ENCODE measurements at places on chromosomes 12 and 14.
A peak's percentile ranks its signal among the peaks of the same experiment; 100 is the strongest.

DNA sequence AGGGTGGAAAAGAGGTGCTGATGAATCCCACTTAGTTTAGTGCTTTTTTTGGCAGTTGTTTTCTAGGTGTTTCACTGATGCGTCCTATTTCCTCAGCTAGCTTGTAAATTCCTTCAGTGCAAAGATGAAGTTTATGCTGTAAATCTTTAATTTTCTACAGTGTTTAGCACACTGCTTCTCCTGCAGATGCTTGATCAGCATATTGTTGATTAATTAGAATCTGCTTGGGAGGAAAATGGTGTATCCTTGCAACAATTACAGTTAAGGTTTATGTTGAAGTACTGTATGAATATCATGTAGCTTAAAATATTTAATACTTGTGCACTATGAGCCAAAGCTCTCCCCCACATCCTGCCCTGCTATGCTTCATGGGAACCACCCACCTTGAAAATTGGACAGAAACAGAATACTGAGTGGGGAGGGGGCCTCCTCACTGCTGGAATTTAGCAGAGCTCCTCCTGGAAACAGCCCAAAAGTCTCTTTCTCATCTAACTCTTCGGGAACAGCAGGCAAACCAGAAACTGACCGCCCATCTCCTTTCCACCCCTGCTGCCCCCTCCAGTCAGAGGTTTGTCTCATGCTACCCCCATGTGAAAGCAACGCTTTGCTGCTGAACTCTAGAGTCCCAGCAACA lies 20.3 kb upstream of the DHRS4 start:
- DNase-seq: no peak

GRCh38 chr12:131950182-131950913 lies 606 bp downstream of the EP400 start:
- no peak for DNase-seq

DNA sequence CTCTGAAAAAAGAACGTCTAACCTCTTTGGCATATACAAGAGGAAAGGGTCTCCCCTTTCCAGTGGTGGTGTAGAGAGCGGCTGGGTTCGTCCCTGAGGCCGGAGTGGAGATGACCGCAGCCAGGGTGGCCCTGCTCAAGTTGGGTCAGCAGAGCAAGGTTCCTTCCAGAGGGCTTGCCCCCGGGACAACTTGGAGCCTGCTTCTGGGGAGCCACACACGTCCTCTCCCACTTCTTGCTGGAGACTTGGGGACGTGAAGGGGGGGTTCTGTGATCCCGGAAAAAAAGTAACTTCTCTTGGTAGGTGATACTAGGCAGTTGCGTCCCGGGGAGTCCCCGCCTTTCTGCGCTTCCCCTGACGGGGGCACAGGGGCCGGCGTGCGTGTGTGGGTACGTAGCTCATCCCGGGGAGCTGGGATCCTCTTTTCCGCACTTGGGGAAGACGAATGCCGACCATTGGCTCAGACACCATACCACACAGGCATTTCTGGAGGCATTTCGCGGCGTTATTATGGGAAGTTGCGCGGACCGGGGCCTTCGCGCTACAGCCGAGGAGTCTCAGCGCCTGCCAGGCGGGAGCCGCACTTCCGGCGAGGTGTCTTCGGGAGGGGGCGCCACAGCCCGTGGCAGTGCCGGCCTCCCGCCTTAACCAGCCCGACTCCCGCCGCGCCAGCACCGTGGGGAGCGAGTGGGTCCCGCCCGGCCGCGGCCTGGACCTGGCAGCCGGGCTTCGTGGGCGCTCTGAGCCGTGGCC lies 14.8 kb upstream of the PAX9 start:
- no peak for DNase-seq

DNA sequence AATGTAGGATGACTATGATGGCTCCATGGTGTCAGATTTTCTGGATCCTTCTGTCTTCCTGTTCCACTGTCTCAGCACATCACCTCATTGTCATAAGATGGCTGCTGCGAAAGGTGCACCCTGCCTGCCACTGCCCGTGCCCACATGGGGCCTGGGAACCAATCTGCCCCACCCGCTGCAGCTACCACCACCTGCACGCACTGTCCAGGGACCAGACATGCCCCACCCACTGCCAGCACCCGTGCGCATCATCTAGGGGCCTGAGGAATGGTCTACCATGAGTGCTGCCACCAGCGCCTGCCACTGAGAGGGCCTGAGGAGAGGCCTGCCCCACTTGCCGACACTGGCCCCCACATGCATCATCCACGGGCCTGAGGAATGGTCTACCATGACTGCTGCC lies 23.8 kb downstream of the CYP46A1 start:
- DNase-seq: no peak

DNA sequence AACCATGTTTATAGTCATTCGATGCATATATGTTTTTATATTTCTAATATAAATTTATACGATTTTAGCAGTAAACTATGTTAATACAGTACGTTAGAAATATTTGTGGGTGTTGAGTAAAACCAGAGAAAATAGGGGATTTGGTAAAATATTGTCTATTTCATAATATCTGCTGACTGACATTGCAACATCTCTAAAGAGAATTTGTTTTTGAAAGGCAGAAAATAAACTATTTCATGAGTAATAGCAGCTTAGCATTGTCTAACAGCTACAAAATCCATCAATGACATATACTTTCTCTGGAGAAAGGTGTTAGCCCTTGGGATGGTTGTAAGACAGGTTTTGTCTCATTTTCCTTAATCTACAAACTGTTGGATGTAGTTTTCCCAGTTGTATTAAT lies 144.9 kb downstream of the PDE3A start:
- no peak for DNase-seq

GRCh38 chr14:29643433-29644211 lies 284.0 kb downstream of the PRKD1 start:
- DNase-seq: no peak

GRCh38 chr14:81006266-81006665 lies 50.8 kb downstream of the TSHR start:
- no peak for DNase-seq

- no peak for DNase-seq
Measured at GRCh38 chr12:93968536-93969285, 179.7 kb upstream of the PLXNC1 start.

DNA sequence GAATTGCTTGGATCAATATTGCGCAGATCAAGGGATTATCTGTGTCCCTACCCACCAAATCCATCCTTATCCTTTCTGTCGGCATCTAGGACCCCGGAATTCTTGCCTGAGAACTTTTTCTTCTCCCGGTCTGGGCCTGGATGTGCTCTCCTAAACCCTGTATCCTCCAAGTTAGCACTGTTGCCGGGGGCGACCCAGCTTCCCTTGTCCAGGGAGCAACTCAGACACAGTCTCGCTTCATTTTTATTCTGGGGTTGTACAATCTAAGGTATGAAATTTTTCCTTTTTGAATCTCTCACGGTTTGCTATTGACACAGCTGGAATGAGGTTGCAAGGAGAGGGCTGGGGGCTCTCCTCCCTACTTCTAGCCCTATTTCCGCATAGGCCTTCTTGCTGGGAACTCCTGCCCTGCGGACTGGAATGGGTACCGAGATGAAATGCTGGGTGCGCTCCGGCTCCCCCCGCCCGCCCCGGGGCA lies 403 bp upstream of the PNP start:
- DNase-seq: no peak

DNA sequence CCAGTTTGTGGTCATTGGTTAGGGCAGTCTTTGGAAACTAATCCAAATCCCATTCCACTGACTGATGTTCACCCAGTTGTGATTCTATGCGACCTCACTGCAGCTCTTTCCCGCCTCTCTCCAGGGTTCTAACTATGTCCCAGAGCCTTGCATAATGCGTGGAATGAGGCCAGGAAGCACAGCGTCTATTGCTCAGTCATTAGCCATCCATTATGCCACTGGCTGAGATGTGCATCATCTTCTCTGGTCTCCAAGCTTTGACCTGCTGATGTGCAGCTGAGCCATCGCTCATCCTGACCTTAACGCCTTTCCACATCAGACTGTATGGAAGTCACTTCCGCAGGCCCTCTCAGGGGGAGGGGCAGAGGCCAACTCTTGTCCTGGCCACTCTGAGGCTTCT lies 115.4 kb upstream of the VRK1 start:
- DNase-seq: no peak

GRCh38 chr14:29806124-29806517 lies 121.5 kb downstream of the PRKD1 start:
- no peak for DNase-seq

- DNase-seq: no peak
Measured at GRCh38 chr12:1776170-1776921, 44.0 kb upstream of the LRTM2 start.

DNA sequence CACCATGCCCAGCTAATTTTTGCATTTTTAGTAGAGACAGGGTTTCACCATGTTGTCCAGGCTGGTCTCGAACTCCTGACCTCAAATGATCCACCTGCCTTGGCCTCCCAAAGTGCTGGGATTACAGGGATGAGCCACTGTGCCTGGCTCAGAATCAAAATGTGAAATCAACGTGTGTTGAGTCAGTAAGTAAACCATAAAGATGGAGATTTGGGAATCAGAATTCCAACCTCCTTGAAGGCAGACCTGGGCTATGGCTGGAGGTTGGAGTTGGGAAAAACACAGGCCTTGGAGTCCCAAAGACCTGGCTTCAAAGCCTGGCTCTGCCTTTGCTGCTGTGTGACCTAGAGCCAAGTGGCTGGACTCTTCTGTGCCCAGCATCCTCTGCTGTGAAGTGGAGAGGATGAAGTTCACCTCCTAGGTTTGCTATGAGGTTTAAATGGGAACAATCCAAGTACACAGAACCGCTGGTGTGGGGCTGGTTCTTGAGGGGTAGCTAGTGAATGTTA lies 10.2 kb downstream of the ALDH2 start:
- DNase-seq: no peak

- DNase-seq: peak; percentile 62
Measured at GRCh38 chr12:47904713-47905709, at the start of gene VDR. Gene VDR, minus strand, starts transcription at chr12:47904994. Its CDS starts 25,881 bp downstream, at chr12:47879113.

DNA sequence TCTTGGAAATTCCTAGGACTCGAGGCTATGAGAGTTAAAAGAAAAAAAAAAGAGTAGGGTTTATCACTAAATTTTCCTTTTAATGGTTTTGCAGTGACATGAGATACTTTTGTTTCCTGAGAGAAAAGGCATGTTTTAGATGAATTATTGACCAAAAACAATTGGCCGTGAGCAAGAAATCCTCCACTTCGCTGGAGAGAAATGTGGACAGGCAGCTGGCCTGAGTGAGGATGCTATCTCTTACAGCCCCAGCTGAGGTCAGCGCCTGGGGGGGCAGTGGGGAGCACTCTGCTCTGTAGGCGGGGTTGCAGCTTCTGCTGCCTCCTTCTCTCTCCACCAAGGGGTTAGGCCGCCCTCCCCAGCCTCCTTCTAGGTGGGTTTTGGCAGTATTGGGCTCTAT lies 54.7 kb downstream of the PRIMA1 start:
- DNase-seq: no peak

DNA sequence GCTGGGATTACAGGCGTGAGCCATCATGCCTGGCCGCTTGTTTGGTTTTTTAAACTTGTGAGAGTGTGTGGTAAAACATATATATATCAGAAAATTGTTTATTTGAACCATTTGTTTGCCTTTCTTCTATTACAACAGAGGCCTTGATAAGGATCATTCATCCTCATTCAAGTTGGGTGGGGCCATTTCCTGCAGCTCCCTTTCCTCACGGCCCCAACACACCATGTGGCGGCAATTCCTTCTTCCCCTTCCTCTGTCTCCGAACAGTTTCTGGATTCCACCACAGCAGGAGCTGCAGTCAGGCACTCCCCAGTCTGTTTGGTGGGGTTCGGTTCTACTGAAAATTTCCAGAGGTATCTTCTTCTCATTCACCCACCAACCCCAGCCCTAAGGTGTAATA lies 42.0 kb upstream of the RASSF3 start:
- DNase-seq: no peak

DNA sequence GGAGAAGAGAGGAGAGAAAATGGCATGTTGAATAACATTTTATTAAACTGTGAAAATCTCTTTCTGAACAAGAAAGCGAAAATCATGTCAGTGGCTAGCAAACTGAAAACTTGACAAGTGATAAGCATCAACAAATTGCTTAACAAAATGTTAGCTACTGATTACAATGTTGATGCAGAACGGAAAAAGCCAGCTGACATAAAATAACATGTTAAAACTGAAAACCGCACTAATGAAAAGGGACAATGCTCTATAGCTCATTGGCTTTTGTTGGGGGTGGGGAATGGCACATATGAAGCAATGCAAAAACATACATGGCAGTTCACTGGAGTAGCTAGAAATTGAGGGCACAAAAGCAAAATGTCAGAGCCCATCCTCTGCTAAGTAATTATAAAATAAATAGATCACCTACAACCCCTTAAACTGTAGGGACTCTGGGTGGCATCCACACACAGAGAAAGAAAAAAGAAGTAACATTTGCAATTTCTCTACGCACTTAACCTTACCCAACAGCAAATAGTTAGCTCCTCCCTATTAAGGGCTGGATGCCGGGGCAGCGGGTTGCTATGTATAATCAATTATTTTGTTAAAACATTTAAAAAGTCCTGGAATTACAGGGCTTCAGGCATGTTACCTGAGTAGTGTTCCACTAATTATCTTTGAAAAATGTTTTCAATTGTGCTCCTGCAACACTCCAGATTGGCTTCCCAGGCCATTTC lies 129.2 kb upstream of the USP15 start:
- no peak for DNase-seq

DNA sequence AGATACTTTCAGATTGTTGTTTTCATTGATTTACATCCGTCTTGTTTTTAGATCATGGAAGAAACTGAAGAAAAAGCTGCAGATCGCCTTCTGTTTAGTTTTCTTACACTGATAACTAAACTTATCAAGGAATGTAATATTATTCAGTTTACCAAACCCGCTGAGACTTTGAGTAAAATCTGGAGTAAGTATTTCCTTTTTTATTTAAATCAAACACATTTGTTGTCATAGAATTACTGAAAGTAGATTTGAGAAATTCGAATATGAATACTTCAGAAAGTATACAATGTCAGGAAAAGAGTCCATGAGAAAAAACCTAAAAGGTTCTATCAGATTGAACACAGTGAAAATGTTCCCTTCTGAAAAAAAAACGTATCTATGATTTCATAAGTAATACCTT lies 32.0 kb downstream of the ARL1 start:
- no peak for DNase-seq

GRCh38 chr12:52630599-52631200 lies 12.3 kb upstream of the KRT73 start:
- no peak for DNase-seq

DNA sequence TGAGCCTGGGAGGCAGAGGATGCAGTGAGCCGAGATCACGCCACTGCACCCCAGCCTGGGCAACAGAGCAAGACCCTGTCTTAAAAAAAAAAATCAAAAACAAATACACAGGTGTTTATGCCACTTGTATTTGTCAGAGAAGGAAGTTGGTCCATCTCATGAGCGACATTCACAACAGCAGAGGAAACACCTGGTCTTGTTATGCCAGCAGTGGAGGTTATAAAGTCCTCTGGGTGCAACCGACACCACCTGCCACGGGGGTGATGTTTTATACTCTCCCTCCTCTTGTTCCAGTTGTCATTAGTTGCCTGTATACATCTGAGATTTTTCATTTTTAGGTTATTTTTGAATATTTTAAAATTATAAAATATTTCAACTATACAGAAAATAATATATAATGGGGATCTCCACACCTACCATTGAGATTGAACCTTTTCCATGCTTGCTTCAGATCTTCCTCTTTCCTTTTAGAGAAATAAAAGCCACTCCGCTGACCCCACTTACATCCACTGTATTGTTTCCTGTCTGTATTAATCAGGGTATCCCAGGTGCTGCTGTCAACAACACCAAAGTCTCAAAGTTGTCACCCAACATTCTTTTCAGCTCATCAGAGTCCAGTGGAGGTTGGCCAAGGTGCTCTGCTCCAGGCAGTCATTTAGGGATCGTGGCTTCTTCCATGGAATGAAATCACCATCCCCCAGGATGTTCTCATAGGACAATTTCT lies 65.1 kb downstream of the RNFT2 start:
- DNase-seq: no peak
